ENCODE measurements at places on chromosomes 5 and 9.
A peak's percentile ranks its signal among the peaks of the same experiment; 100 is the strongest.

DNA sequence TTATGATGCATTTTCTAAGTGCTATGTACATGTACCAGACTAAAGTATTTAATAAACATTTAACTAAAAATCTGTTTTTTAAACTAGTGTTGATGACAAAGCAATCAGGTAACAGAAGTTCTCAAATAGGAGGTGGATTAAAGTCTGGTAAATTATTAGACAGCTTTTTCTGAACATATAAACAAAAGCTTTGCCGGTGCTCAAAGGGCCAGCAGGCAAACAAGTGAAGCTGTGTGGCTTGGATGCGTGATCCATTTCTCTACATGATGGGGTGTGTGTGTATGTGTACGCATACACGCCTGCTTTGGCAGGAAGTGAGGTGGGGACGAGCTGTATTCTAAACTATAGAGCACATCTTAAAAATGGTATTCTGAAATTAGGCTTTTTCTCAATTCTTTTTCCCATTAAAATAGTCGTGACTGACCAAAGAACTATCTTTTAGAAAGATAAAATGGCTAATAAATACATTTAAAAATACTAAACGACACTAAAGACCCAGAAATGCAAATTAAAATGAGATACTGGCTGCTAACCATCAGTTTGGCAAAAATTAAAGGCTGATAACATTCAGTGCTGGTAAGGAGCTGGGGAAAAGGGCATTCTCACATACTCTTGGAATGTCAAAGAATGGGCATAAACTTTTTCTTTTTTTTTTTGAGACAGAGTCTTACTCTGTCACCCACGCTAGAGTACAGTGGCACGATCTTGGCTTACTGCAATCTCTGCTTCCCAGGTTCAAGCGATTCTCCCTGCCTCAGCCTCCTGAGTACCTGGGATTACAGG, 174.0 kb downstream of the MAPKAP1 start:
- no peak for DNase-seq

GRCh38 chr9:130137641-130138081, 34.5 kb upstream of the NCS1 start:
- no peak for DNase-seq

DNA sequence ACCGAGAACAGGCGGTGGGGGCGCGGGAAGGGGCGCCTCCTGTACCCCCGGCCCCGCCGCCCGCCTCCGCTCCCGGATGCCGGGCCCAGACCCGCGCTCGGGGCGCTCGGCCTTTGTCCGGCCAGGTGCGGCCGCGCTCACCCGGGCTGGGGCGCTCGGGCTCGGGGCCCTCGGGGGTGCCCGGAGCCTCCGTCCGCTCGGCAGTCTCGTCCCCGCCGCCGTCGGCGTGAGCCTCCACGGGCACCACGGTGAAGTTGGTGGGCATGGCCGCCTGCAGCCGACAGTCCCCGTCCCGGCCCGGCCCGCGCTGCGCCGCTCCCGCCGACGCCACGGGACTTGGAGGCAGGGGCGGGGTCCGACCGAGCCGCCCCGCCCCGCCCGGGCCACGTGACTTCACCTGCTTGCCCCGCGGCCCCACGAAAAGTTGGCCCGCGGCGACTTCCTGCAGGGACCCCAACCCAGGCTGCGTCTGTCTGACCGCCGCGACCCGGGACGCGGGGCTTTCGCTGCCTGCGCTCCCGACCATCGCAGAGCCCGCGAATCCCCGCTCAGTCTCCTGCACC, at the start of gene SLC12A7:
Gene SLC12A7, minus strand, starts transcription at position 337 of the 563 bp plus-strand sequence. Its CDS starts 72 bp downstream, at position 265.
- DNase-seq, result peak; percentile 88

DNA sequence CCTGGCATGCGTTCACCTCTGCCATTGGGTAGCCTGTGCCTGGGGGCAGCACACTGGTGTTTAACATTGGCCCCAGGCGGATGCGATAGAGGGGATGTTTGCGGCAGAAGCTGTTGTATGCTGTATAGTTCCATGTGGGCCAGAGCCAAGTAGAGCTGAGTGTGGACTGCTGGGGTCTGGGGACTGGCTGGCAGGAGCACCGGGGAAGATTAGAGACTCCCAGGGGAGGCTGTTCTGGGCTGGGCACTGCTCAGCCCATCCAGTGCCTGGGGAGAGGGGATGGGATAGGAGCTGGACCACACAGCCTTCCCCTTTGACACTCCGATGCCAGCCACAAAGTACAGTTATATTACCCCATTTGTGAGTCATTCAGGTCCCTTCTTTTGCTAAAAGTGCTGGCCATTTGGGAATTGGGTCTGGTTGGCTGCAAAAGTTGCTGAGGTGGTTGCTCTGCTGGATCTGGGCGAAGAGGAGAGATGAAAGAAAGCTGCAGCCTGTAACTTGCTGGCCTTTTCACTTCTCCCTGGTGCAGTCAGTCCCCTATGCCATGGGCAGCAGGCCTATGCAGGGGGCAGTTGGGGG, 73.8 kb downstream of the RGS3 start:
- no peak for DNase-seq

GRCh38 chr9:90012949-90013348, 408.1 kb downstream of the GADD45G start:
- no peak for DNase-seq

GRCh38 chr9:75669721-75670120, 220.8 kb upstream of the PCSK5 start:
- DNase-seq, result no peak

DNA sequence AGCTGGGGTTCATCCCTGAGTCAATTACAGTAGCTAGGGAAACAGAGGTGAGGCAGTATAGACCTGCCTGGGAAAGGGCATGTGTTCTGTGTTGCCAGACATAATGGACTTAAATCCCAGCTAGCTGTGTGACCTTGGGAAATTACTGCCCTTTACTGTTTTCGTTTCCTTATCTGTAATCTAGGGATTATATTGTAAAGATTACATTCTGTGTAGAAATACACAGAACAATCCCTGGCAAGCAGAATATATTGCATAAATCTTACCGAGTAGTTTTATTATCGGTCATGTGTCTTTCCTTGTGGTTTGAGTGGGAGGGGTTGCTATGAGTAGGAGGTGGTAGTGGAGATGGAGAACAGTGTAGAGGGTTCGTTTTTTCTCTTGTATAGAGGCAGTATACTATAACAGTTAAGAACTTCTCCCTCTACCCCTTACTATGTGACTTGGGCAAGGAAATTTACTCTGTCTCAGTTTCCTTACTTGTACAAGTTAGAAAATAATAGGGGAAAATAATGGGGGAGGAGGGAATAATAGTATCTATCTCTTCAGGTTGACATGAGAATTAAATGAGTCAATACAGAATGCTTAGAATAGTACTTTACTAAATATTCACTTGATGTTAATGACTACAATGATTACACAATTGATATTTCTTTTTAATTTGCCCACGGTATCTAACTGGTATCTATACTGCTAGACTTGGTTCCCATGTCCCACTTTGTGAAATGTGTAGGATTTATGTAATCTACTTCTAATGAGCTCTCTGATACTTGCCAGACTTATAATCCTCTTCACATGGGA, 7.1 kb upstream of the DMXL1 start:
- no peak for DNase-seq

DNA sequence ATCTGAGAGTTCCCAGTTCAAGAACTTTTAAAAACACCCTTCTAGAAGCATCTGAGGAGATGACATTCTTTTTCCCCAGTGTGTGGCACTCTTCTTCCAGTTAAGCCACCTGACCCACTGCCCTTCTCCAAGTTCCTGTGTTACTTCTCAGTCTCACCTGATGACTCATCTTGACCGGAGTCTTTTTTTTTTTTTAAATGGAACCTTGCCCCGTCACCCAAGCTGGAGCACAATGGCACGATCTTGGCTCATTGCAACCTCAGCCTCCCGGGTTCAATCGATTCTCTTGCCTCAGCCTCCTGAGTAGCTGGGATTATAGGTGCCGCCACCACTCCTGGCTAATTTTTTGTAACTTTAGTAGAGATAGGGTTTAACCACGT, 224.1 kb upstream of the DAB2 start:
- DNase-seq, result no peak

- DNase-seq, result no peak
Observed at GRCh38 chr9:122498883-122499288, 11.7 kb upstream of the OR1J2 start.

- no peak for DNase-seq
Observed at GRCh38 chr9:68966496-68966944, 47.4 kb downstream of the PRKACG start.

DNA sequence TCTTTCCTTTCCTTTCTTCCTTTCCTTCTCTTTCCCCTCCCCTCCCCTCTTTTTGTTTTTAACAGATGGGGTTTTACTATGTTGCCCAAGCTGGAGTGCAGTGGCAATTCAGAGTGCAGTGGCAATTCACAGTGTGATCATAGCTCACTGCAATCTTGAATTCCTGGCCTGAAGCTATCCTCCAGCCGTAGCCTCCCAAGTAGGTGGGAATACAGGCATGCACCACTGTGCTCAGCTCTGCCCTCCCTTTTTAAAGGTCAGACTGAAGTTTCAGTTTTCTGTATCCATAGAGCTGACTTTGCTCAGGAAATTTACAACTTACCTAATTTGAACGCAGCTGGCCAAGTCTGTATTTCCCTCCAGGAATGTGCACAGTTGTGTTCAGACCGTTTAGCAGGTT, 696 bp downstream of the CCL28 start:
- no peak for DNase-seq

- DNase-seq, result no peak
Observed at GRCh38 chr9:77847626-77848025, 184.0 kb downstream of the GNAQ start.

GRCh38 chr5:57185313-57185712, 11.5 kb downstream of the GPBP1 start:
- DNase-seq, result no peak

GRCh38 chr5:177524941-177525655, 8.3 kb upstream of the DDX41 start:
- DNase-seq, result peak; percentile 32

DNA sequence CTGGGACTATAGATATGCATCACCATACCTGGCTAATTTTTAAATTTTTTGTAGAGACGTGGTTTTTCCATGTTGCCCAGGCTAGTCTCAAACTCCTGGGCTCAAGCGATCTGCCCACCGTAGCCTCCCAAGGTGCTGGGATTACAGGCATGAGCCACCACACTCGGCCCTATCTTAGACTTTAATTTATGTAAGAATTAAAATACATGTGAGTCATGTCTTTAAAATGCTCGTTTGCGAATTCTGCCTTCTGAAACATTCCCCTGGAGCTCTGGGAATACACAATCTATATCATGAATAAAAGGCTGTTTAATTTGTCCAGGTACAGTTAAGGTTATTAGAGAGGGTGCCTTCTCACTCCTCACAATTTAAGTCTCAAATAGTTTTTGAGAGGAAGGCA, 32.8 kb downstream of the RHOBTB3 start:
- no peak for DNase-seq

DNA sequence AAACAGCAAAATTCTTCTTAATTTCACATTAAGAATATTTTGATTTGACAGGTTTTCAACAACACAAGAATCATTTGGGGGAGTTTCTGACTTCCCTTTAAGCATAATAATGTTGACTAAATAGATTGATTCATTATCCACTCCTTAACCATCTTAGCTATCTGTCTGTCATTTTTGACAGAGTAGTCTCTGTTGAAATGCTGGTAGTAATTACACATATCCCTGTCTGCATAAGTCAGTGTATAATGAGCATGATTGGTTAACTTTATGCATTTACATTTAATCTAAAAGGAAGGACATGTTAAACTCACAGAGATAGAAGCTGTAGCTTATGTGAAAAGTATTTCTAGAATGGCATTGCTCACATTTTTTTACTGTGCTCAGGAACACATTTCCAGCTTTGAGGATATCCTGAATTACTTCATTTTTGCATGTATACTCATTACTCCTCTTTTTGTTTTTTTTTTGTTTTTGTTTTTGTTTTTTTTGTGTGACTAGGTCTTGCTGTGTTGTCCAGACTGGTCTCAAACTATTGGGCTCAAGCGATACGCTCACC, 385.9 kb downstream of the KDM4C start:
- no peak for DNase-seq

DNA sequence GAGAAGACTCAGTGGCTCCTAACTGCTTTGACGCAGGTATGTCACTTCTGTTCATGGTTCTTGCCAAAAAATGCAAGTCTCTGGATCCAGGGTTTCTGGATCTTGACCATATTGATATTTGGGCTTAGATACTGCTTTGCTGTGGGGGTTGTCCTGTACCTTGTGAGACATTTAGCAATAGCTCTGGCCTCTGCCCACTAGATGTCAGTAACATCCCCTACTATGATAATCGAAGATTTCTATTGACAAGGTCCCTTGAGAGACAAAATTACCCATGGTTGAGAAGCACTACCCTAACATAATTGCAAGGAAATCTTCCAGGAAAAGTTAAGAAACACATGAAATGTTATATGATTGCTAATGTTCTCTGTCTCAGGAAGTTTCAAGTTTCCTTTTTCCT, 285.4 kb downstream of the TMEM232 start:
- no peak for DNase-seq

- DNase-seq, result no peak
Observed at GRCh38 chr9:111524731-111525055, 286 bp upstream of the ZNF483 start.

GRCh38 chr5:157487358-157487757, 27.3 kb downstream of the NIPAL4 start:
- no peak for DNase-seq

- DNase-seq, result no peak
Observed at GRCh38 chr9:112252194-112252593, 77.1 kb upstream of the SUSD1 start.

DNA sequence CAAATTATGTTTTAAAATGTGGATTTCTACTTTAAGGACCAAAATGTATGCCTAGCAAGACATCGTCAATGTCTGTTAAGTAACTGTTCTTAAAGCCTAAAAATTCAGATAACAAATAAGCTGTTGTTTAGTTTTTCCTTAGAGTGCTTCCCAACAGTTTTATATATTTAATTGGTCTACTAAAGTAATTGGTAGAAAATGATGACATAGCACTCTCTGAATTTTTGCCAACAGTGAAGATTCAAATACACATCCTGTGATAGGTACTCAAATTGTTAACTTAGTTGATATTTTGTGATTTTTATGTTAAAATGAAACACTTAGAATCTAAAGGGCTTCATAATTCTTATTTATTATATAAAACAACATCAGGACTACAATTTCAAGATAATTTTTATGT, 107.5 kb downstream of the TMEM232 start:
- no peak for DNase-seq

DNA sequence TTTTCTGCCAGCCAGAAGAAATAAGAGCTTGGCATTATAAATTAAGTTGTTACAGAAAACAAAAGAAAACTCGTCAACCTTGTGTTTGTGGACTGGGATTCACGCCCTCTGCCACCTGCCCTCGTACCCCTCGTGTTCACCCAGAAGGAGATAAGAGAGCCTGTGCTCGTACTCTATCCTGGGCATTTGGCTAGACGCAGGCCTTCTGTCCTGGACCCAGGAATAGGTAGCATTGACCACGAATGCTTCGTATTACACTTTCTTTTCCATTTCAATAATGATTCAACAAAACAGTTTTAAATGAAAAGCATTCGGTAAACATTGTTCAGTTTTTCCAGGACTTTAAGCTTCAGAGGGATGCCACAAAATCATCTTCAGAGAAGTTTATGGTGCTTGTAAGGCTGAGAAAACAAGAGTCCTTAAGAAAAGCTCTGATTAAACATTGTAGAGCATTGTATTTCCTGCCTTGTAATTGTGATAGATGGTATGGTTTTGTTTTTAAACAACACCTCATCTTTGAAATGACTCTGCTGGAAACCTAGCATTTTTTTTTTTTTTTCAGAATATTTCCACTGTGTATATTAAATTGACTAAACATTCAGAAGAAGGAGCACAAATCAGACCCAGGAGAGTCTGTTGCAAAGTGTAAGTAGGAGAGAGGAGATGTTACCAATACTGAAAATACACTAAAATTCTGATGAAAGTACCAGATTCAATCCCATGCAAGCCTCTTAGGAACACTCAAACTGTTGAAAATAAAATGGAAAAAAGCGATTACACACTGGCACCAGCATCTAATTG, 27.6 kb downstream of the MTX3 start:
- DNase-seq, result no peak

Measured in upper lobe of right lung (tissue), 1 donor.